ENCODE measurements at places on chromosomes 3 and 15.

GRCh38 chr3:72702390-72702789, 145.9 kb downstream of the SHQ1 start:
- DNase-seq, result no peak

- no peak for DNase-seq
These were observed 3.0 kb downstream of the IL12A start for GRCh38 chr3:159991591-159991990.

DNA sequence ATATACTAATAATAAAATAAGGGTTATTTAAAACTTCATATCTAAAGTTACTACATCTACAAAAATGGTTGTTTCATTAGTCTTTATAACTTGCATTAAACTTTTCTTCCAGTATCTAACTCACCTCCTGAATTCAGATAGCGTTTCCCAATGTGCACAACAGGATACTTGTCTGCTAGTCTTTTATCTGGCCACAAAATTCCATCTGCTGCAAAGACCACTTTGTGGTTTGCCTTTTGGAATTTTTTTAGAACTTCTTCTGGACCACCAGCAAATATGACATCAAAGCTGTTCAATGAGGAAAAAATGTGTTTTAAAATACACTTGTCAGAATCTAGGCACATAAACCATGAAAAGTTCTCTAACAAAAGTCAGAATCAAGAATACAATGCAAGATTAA, 50.8 kb downstream of the PLOD2 start:
- DNase-seq, result no peak

DNA sequence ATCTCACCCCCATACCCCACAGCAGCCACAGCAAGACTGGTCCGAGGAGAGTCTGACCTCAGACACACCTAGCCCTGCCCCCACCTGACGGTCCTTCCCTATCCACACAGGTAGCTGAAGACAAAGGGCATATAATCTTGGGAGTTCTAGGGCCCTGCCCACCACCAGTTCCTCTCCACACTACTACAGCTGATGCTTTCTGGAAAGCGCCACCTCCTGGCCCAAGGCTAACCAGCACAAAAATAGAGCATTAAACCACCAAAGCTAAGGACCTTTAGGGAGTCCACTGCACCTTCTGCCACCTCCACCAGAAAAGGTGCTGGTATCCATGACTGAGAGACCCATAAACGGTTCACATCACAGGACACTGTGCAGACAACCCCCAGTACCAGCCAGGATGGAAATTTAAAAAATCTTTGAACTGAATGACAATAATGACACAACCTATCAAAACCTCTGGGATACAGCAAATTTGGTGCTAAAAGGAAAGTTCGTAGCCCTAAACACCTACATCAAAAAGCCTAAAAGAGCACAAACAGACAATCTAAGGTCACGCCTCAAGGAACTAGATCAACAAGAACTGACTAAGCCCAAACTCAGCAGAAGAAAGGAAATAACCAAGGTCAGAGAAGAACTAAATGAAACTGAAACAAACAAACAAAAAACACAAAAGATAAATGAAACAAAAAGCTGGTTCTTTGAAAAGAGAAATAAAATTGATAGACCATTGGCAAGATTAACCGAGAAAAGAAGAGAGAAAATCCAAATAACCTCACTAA, 122.1 kb upstream of the TPRG1 start:
- DNase-seq, result no peak

GRCh38 chr3:36842275-36842674, 77.9 kb upstream of the DCLK3 start:
- no peak for DNase-seq

GRCh38 chr3:62835554-62836236, 39.5 kb downstream of the CADPS start:
- no peak for DNase-seq

- peak; percentile 83 for DNase-seq
These were observed 14.1 kb downstream of the SOX2 start for GRCh38 chr3:181725830-181726229.

DNA sequence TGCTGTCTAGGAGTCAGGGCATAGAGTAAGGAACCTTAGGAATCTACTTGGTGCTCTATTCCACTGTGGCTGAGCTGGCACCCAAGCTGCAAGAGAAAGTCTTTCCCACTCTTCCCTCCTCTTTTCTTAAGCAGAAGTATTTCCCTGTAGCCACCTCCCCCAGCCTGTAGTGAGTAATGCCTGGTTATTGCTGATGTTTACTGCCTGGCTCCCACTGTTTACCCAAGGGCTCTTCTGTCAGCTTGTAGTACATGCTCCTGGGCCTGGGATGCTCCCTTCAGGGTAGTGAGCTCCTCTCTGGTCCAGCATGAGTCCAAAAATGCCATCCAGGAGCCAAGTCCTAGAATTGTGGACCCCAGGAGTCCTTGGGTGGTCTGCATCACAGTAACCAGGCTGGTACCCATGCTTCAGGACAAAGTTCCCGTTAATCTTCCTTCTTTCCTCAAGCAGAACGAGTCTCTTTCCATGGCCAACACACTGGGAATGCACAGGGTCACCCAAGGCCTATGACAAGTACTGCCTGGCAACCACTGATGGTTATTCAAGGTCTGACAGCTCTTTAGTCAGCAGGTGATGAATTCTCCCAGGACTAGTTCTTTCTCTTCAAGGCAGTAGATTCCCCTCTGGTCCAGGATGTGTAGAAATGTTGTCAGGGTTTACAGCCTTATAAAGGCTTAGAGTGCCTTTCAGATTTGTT, 17.6 kb downstream of the GALK2 start:
- DNase-seq, result no peak

DNA sequence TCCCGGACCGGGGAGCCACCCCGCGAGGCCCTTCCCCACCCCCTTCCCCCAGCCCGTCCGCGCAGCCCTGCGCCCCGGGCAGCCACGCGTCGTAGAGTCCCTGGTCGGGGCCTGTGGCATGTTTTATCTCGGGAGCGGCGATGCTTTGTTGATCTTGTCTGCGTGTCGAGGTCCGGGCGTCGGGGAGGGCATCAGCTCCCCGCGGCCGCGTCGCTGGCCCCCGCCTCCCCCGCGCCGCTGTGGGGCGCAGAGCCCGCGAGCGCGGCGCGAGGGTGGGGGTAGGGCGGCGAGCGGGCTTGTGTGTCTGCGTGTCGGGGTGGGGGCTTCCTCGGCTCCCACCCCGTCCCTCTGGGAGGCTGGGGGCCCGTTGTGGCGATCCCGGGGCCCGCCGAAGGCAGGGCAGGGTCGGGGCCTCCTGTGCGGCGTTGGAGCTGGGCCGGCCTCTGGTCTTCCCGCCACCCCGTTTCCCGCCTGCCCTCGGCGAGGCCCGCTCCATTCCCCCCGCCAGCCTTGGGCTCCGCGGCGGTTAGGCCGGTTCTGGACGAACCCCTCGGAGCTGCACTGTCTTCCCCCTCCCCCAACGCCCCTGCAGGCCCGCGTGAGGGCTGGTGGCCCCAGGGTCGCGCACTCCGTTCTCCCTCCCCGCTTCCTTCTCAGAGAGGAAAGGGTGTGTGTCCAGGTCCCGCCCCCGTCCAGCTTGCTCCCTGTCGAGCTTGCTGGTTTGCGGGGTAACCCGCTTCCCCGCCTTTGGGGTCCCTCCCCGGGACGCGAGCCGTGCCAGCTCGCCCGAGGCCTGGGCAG, 695 bp downstream of the GMPS start:
- peak; percentile 36 for DNase-seq

Data from posterior cingulate gyrus (tissue), 11 donors.